Activated naive CD4-positive, alpha-beta T cell treated with Interleukin-2 at 50 U/mL for 16 hours (primary cell): ENCODE measurements at places on chromosomes 4 and X.

GRCh38 chr4:81519427-81519773 lies 47.7 kb upstream of the RASGEF1B start:
- DNase-seq = no peak

DNA sequence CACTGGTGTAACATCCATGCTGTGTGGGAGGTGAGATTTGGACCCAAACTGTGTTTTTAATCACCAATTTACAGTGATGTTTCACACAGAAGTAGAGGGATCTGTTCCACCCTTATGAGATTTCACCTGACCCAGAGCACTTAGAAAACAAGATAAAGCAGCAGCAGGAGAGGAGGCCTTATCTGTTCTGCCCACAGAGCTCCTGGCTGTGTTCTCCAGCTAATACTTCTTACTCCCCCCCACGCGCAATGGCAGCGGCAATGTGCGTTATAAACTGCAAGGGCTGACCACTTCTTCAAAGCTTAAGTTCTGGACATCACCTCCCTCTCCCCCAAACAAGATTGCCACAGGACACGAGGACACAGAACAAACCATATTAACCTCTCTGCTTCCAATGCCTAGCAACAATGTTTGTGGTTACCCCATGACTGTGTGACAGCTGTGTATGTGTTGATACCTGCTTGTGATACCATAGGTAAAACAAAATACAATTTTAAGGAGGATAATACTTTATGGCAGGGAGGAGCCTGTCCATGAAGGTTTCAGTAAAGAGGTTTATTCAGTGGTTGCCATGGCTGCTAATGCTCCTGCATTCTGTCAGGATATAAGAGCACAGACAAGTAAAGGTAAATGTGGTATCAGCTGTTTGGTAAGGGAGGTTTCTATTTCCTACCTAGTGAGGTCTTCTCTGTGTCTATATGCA lies 210.0 kb downstream of the SOWAHB start:
- DNase-seq = no peak

DNA sequence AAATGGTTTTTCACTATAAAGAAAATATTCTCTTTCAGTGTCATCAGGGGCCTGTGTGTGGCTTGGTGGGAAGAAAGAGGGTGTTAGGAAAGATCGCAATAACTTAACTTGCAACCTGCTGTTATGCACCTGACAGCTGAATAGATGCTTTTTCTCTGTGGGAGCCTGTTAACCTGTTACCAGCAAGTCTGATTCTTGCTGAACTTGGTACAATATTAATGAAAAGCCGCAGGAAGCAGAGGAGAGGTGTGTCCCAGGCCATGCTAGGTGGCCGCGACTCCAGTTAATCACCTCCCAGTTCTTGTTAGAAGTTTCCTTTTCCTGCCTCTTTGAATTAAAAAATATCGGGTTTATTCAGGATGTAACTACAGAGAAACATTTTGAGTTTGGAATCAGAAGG lies 494.8 kb upstream of the AGA start:
- DNase-seq = no peak

DNA sequence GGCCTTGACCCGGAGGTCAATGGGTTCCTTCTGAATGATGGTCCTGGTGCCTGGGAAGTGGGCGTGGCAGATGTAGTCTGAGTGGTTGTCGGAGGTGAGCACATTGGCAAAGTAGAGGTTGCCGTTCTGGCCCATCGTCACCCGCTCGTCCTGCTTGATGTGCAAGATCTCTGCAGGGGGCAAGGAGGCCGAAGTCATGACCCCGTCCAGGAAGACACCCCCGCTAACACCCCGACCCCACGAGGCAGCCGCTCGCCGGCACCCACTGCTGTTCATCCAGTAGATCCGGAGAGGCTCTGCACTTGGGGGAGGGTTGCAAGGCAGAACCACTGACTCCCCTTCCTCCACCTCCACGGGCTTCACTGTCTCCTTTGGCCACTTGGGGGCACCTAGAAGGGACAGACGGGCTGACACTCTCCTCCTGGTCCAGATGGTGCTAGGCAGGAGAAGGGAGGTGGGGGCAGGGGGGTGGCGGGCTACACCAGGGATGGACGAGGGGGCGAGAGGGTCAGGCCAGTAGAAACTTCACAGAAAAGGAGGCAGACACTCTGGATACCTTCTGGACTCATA lies 15.1 kb downstream of the L1CAM start:
- no peak for DNase-seq

DNA sequence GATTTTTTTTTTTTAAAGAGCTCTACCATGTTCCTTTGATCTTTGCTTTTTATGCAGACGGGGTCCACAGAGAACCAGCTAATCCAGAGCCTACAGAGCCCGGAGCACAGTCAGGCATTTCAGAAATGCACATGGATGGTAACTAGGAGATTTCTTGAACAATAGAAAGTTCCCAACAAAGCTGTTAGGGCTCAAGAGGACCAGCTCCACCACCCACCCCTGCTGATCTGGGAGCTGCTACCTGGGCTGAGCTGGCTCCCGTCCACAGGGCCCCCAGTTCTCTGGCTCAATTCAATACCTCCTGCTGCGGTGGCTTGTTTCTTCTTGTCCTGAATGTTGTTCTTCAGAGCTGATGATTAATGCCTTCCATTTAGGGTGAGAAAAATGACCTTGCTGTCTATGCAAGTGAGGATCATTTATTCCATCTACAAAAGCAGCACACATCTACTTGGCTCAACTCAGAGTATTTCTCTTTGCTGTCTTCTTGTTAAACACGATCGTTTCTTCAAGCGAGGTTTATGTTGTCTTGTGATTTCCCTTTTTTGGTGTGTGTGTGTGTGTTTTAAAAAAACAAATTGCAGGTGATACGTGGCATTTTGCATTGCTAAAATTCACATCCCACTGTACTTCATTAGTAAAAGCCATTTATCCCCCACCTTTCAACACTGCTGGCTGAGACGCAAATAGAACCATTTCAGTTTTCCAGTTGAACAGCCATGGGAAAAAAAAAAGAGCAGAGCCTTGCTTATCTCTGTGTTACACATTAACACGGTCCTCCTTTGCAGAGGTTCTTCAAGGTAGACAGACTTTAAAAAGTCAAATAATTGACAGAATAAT lies 31.3 kb downstream of the IGFBP7 start:
- DNase-seq = no peak

DNA sequence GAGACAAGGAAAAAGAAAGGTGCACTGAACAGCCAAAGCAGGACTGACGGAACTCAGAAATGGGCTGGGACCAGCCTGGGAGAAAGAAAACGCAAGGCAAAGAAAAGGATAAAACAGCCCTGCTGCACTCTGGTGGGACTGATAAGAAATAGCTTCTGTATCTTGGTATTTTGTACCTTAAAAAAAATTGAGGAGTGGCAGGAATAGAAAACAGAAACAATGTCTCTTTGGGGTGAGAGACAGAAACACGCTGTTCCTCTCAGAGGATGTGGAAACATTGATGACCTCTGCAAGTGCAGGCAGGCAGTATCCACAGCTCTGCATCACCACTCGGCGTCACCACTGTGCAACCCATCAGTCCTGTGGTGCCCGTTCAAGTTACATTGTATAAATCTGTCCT lies 152.5 kb upstream of the SPRY1 start:
- DNase-seq = no peak

DNA sequence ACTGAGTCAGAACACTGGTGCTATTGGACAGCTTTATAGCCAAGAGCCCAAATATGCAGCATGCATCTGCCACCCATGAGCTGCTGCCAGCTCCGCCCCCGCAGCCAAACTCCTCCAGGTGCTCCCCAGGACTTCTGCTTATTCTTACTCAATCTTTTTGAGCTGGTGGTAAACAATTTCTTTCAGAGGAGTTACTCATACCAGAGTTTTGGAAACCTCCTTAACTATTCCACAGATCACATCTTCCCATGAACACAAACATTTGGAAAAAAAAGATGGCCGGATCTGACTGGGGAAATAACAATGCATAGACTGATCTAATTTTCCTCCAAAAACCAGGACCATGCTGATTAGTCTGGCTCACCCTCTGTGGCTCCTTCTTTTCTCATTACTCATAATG lies 399.9 kb downstream of the GPM6A start:
- no peak for DNase-seq

GRCh38 chr4:6221851-6222760 lies 21.8 kb upstream of the JAKMIP1 start:
- peak; percentile 47 for DNase-seq
